ENCODE measurements at places on chromosomes 4 and X.

GRCh38 chrX:42524379-42524778, 253.6 kb downstream of the PPP1R2C start:
- no peak for DNase-seq

DNA sequence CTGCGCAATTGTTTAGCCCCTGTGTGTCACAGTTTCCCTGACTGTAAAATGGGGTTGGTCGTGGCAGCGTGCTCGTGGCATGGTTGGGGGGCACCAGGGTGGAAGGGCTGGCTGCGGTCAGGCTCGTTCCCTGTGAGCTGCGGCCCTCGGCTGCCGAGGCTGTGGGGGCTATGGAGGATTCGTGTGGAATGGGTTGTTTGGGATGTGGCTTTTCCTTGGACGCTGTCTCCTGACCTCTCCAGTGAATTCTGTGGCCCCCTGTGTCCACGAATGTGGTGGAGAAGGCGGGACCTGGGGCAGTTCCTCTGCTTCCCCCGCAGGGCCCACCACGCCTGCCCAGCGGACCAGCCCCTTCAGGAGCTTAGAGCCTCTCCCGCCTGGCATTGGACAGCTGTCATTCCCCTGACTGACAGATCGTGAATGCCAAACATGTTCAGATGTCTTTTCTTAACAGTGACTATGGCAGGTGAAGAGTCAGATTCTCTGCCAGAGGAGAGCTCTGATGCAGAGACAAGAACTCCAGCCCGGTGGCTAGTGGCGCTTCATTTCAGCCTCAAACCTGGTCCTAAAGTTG, 17.2 kb upstream of the HGFAC start:
- no peak for DNase-seq

GRCh38 chr4:8391972-8392371, 48.6 kb downstream of the ACOX3 start:
- DNase-seq, result peak; percentile 29

GRCh38 chr4:147616849-147617172, 386 bp upstream of the TMEM184C start:
- DNase-seq, result no peak

DNA sequence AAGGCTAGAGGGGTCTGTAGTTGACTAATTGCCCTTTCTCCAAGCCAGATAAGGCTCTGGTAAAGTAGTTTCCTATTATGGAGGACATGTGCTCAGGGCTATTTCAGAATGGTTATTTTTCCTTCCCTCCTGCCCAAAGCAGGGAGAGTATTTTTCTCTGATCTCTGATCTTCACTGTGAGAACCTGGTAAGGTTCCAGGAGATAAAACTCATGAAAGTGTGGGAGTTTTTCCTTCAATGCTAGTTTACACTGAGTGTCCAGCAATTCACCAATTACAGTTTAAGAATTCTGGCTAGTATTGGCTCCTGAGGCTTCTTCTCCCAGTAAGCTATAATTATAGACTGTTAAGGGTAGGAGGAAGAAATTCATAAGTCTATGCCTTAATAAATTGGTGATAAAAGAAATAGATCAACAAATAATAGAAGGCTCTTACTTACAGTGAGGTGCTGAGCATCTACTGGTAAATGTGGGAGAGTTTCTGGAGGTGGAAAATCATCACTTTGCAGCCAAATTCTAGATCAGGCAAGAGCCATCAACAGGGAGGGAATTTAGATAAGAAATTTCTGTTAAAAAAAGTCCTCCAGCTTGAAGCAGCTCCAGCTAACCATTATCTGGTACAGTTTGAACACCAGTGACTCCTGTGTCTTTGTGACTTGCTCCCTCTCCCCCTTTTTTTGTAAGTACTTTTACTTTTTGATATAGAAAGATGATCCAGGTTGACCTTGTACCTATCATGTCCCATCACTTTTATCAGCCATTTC, 30.9 kb downstream of the CASP6 start:
- no peak for DNase-seq

- no peak for DNase-seq
These were observed 14.7 kb downstream of the APEX2 start for GRCh38 chrX:55014897-55015299.

DNA sequence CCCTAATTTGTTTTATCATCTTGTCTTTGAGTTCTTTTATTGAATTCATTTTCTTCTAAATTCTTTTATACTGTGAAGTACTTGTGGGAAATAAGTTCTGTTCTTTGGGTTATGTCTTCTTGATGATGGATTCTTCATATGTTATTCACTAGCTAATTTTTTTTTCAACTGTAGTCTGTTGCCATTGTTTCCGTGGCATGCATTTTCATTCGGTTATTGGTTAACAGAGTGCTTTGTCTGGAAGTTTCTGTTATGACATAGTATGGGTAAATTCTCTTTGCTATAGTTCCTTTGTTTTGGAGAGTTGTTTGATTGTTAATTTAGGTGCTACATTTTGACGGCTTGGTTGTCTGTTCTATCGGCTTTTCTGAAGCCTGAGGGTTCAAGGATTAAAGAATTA, 184.9 kb upstream of the AADAT start:
- no peak for DNase-seq

- no peak for DNase-seq
These were observed 15.6 kb upstream of the ADH5 start for GRCh38 chr4:99104153-99104552.

DNA sequence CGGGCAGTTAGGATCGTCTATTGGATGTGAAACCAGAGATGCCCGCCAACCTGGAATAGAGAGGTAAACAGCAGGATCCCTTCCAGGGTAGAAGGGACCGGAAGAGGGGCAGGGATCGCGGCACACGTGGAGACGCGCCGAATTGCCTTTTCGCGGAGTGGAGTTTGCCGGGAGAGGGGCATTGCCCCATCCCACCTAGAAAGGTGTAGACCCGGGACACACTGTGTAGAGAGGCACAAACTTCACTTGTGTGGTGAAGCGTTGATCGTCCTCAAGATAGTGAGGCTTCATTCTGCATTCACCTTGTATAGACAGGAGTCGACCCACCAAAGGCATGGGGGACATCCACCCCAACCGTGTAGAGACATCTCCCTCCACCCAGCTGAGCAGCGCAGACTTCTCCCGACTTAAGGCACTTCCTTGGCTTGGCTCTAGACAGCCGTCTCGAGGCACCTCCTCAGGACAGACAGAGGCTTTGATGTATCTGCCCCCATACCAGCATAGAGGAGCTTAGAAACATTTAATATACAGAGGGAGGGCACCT, 410 bp downstream of the GNL3L start:
- DNase-seq, result peak; percentile 6

GRCh38 chrX:132591719-132592275, 103.0 kb upstream of the MBNL3 start:
- no peak for DNase-seq

- DNase-seq, result no peak
These were observed 47.3 kb downstream of the CHRDL1 start for GRCh38 chrX:110748256-110748806.

- no peak for DNase-seq
These were observed 55.1 kb upstream of the INPP4B start for GRCh38 chr4:142901166-142901662.

GRCh38 chrX:129495900-129496299, 27.4 kb downstream of the SMARCA1 start:
- DNase-seq, result no peak

DNA sequence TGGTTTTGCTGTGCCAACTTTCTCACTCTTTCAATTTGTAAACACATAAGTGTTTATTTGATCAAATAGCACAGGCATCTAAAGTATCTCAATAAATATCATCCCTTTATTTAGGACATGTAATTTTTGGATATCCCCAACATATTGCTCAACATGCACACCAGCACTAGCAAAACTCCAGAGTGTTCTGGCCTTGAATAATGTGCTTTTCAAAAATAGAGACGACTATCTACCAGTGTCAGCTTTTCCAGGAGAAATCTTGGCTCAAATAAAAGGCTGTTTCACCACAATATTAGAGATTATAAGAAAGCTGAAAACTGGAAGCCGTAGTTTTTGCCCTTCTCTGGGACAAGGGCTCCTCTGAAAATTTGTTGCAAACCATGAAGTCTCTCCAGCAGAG, 67.0 kb downstream of the MAOB start:
- no peak for DNase-seq

DNA sequence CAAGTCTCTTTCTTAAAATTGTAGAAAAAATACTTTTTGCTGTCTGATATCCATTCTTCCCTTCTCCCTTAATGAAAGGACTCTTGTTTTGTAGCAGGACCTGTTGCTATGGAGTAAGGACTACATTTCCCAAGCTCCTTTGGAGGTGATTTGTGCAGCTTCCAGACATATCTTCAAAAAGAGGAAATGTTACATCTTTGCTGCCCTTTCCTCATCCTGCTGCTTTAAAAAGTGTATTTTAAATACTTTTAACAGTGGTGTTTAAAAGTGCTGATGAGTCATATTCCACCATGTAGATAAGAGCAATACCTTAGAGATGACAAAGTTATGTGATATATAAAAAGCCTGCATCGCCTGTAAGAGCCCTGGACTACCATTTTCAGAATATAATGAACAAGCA, 98.7 kb downstream of the CFAP299 start:
- no peak for DNase-seq

- no peak for DNase-seq
These were observed 741.8 kb upstream of the INTU start for GRCh38 chr4:126890994-126891393.

- no peak for DNase-seq
These were observed 22.4 kb upstream of the MGST2 start for GRCh38 chr4:139643042-139643895.

- no peak for DNase-seq
These were observed 80.5 kb downstream of the CASP3 start for GRCh38 chr4:184568770-184569169.

DNA sequence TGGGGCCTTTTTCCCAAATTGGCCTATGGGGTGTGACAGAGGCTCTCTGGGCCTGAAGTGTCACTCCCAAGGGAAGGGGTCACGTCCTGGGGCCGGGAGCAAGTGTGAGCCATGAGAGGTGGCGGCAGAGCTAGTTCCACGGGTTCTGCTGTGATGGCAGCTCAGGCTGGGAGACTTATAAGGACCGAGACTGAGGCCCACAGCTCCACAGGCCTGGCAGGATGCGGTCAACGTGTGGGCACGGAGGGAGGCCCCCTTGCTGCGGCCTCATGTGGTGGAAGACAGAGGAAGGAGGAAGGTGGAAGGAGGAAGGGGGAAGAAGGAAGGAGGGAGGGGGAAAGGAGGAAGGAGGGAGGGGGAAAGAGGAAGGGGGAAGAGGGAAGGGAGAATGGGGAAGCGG, 7.2 kb upstream of the CPLX1 start:
- peak; percentile 28 for DNase-seq

DNA sequence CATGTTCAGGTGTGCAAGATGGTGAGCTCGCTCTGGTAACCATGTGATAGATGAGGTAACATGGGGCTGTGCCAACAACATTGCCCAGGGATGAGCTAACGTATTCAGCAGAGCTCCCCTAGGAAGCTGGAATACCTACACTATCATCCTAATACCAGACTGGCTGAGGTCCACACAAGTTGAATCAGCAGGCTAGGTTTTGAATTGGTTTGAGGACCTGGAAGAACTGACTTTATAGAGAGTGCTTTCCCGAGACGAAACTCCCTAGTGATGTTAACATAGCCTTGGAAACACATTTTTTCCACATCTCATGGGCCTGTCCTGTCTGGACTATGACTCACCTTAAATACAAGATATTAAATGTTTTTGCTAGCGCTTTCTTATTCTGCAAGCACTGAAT, 56.7 kb downstream of the IGFBP7 start:
- no peak for DNase-seq

DNA sequence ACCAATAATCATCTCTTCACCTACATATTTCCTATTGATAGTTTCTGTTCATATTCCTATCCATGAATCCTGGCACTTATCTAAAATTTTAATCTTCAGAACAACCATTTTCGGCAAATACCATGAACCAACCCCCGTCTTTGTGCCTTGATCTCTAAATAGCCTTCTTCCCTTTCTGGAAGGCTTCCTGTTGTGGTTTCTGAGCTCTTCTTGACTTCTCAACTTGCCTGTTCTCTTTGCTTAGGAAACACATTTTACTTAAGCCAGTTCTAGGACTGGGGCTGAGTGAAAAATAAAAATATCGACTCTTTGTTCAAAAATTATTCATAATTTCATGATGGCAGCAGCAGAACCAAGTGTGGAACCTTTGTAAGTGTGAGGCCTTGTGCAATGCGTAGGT, 882.4 kb downstream of the C4orf33 start:
- no peak for DNase-seq

DNA sequence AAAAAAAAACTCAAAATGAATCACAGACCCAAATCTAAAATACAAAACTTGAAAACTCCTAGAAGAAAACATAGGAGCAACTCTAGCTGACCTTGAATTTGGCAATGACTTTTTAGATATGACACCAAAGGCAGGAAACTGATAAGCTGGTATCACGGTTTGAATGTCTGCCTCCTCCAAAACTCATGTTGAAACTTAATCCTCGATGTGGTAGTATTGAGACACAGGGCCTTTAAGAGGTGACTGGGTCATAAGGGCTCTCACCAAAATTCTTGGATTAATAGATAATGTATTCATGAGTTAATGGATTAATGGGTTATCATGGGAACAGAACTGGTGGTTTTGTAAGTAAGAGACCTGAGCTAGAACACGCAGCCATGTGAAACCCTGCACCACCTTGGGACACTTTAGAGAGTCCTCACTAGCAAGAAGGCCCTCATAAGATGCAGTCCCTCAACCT, 40.5 kb downstream of the FRYL start:
- no peak for DNase-seq

GRCh38 chr4:40261231-40262076, 64.6 kb downstream of the RHOH start:
- DNase-seq, result no peak

DNA sequence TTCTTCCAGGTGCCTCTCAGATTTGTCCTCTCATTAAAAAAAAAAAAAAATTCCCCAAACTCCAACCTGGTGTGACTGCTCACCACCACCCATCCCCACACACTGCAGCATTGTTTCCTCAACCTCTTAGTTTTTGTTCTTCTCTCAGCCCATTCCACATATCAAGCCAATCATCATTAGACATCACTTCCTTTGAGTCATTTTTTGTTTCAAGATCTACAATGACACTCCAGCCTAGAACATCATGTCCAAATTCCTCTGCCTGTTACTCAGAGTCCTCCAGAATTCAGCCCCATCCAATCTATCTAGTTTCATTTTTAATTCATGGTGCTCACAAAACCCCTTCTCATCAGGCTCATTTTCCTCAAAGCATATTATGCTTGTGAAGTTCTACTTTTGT, 262.5 kb upstream of the TEX13A start:
- DNase-seq, result no peak

- DNase-seq, result peak; percentile 56
These were observed 14.7 kb upstream of the ATP8A1 start for GRCh38 chr4:42671431-42672194.

All from activated CD4-positive, alpha-beta T cell treated with anti-CD3 and anti-CD28 coated beads for 48 hours (primary cell).